ENCODE measurements at places on chromosomes 1 and 21. TPM values are rescaled to one million over a fixed set of nuclear protein-coding genes. Genes with fewer than 3 reads are reported as not detected.

DNA sequence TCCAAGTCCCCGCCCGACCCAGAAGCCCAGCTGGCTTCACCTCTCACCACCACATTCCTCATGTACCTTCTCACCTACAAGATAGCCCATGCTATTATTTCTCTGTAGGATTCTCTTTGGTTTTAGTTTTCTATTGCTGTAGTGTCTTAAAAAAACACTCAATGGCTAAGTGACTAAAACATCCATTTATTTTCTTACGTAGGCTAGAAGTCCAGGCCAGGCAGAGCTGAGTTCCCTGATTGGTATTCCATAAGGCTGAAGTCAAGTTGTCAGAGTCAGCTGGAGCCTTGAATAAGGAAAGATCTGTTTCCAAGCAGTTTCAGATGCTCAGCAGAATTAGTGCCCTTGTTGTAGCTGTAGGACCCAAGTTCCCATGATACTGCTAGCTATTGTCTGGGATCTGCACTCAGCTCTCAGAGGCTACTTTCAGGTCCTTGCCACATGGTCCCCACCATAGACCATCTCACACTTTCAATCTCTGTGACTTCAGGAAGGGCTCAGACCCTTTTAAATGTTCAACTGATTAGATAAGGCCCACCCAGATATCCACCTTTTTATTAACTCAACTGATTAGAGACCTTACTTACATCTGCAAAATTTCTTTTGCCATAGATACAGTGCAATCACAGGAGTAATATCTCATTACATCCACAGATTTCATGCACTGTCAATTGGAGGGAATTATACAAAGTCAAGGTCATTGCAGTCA is 371.0 kb downstream of the TGFB2 start:
- DNase-seq: no peak

GRCh38 chr1:47984175-47984789 is 12.9 kb downstream of the TRABD2B start:
- DNase-seq: no peak

- peak; percentile 62 for DNase-seq
Measured at GRCh38 chr1:62508187-62508758, 71.4 kb downstream of the USP1 start.

DNA sequence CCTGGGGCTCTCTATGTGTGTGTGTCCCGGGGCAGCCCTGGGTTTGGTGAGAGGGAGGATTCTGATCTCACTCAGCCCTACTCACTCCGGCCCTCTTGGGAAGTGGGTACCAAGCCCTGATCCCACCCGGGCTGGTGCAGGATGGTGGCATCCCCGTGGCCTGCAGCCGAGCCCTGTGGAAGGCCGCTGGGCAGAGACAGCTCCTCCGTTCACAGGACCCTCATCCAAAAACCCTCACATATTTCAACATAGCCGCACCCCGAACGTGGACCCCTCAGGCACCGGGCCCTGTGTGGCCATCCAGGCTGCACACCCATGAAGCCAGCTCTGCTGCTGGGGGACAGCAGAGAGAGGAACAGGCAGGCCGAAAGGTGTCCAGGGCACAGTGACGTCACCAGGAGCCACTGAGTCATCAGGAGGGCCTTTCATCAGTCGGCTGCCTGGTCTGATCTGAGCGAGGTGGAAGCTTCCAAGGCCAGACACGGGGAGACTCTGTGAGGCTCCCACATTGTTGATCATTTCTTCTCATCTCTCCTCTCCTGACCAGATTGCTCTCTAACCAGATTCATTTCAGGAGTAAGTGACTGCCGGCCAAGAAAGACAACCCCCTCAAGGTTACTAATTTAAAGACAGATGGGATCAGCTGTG is 16.2 kb upstream of the GPR157 start:
- peak; percentile 50 for DNase-seq

GRCh38 chr1:54335011-54335754 is 71.0 kb downstream of the SSBP3 start:
- no peak for DNase-seq

- DNase-seq: no peak
Measured at GRCh38 chr1:6143395-6143794, 36.7 kb downstream of the CHD5 start.

DNA sequence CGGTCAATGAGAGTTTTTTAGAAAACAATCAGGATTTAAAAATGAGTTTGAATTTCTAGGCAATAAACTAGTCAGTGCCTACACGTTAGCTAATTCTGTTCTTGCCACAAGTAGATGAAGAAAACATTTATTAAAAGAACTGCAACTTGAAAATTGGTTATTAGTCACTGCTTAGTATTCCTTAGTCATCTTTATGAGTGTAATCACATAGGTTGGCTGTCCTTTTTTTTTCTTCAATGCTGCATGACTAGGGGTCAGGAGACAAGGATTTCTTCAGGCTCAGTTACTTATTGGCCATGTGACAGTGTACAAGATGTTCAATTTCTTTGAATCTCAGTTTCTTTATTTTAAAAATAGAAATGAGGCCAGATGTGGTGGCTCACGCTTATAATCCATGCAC is 17.1 kb downstream of the SOAT1 start:
- DNase-seq: no peak

DNA sequence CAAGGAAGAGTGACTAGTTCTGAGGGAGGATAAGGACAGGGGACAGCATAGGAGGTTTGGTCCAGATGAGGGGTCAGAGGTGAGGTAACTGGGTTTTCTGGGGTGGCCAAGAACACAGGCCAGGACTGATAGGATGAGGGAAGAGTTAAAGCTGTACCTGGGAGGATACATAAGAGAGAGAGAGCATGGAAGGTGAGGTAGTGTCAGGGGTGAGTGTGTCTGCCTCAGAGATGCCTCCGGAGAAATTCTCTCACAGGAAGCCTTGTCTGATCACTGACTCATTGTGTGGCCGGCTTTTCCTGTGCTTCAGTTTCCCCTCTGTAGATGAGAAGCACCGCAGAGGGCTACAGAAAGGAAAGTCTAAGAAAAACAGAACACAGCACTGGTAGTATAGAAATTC is 40.2 kb downstream of the FASLG start:
- DNase-seq: no peak

GRCh38 chr21:18529254-18529653 is 125.7 kb upstream of the TMPRSS15 start:
- DNase-seq: no peak

DNA sequence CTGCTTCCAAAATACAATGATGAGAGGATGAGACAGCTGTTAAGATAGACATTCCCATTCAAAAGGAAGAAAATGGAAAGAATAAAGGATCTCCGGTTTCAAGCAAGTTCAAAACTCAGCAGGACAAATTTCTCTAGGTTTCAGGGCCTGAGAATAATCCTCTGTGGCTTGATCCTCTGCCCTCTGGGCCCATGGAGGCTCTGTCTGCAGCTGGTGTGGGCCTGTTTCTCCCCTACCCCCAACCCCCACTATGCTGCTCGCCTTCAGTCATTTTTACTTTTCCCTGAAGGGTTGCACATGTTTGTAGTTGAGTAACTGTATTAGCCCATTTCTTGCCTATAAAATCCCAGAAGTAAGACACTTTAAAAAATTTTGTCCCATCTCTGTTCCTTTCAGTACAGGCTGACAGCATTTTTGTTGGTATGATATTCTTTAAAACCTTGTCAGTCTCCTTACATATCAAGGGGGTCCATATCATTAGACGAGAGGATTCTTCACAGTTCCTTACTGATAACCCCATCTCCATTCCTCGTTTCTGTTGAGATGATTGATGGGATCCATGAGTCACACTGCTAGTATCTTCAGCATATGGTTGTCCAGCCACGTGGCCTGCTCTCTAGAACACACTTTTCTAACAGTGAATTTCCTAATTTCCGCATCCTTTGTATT is 10.5 kb downstream of the ZMYM4 start:
- no peak for DNase-seq

- DNase-seq: no peak
Measured at GRCh38 chr1:11098931-11099309, 749 bp downstream of the EXOSC10 start.

DNA sequence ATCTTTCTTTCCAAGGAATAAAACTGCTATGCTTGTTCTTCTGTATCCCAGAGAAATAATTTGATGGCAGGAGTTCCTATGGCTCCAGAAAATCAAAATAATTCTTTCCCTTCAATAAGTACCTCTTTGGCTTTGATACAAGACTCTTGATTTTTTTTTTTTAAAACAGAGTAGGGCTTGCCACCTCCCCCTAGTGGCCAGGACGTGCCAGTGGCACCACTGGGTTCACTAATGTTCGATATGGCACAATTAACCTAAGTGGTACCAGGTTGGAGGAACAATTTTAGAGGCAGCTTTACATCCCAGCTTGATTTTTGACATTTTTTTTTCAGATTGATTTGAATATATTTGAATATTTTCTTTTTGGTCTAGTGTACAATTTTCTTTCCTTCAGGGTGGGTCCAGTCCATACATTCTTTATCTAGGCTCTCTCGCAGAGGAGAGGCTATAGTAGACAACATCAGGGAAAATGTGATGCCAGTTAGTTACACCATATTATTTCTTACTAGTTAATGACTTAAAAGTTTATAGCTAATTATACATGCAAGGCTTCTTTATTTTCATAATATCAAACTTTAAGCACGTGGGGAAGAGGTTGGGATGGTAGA is 330.9 kb downstream of the S1PR1 start:
- peak; percentile 55 for DNase-seq

DNA sequence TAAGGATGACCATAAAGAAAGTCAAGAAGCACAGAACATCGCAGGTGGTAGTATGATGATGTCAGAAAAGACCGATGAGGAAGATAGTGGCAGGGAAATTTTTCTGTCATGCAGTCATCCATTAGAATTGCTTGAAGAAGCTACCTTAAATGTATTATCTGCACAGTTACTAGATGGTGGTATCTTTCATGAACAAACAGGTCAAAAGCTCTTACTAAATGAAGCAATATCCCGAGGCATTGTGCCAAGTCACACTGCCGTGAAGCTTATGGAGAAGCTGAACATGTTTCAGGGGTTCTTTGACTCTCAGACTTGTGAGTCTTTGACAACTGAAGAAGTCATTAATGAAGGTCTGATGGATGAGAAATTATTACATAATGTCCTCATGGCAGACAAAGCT is 128.8 kb downstream of the MACF1 start:
- DNase-seq: no peak

DNA sequence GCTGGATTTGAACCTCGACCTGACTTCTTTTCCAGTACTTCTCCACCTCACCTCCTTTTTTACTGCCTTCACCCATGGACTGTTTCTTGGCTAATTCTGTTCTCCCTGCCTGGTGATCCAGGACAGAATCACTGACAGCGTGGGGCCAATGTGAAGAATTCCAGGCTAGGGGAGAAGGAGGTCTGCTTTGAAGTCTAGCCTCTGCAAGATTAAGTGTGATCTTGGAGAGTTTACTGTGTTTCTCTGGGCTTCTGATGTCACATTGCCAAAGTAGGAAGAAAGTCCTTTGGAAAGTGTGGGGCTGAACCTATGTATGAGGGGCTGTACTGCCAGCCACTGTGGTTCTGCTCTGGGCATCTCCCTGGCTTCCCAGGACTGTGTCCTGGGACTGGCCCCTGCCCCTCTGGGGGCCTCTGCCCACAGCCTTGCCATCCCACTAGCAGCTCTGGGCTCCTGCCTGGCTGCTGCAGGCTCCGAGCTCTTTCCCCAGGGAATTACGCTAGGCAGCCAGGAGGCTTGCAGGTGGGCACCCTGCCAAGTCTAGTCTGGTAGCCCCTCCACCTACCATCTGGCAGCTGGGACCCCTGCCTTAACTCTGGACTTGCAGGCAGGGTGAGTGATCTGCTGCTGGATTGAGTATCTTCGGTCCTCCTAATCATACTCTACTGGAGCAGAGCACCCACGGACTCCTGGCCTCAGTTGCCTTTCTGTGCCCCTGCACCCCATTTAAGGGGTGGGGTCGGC is 52.2 kb downstream of the YARS1 start:
- no peak for DNase-seq

GRCh38 chr21:33380483-33380998 is 22.7 kb upstream of the IFNGR2 start:
- DNase-seq: peak; percentile 84

- no peak for DNase-seq
Measured at GRCh38 chr1:219027146-219027673, 146.5 kb upstream of the LYPLAL1 start.

DNA sequence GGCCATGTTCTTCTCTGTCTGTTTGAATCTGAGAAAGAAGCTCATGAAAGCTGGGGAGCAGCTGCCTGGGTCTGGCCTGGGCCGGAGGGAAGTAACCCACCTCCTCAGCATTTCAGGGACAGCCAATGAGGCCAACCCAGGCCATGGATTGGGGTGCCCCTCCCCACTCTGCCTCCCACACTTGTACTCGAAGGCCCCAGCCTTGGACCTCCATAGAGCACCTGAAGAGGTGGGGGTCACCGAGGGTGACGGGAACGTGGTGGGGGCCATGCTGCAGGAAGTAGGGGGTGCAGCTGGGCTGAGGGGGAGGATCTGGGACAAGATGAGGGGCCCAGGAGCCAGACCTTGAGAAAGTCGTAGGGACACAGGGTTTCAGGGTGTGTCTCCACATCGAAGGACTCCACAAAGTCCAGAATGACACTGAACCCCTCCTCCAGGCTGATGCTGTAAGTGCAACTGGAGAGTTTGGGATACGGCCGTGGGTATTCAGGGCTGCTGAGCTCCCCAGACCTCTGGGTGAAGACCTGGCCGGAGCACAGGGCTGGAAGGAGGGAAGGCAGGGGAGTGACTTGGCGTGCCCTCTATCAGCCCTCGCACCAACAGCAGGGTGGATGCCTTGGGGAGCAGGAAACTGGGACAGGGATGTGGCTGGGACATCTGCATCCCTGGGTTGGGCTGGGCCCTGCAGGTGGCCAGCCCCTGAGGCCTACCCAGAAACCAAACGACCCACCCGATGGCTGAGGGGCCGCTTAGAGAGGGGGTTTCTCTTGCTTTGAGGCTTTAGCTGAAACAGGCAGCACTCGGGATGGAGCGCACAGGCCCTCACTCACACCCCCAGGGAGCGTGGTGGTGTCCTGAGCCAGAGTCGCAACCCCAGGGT is 3.8 kb downstream of the MASP2 start:
- no peak for DNase-seq

DNA sequence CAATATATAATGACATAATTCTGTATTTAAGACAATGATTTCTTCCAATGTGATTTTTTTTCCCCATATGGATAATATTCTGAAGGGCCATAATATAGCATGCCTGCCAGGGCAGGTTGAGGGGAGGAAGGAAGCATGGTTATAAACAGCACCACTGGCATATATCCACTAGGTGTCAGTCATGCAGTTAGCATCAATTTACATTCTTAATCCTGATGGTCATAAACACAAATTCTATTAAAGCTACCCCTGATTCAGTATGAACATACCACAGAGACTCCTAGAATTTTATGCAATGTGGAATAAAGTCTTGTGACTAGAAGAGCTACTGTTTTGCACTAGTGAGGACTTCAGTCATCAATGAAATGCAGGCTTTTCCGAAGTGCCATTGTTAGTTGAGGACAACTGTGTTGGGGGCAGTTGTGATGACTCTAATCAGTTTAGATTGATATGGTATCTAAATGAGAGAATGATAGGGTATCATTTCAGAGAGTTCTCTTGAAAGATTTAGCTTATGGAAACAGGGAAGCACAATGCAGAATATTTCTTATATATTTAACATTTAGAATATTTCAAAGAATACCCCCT is 342.7 kb upstream of the NR5A2 start:
- DNase-seq: peak; percentile 88

GRCh38 chr21:39000496-39000895 is 182.8 kb downstream of the PSMG1 start:
- no peak for DNase-seq

- no peak for DNase-seq
Measured at GRCh38 chr21:45864436-45864835, 117.1 kb upstream of the COL6A1 start.

The SLC44A3 gene
- 15.6 TPM for total RNA-seq

The PRDM15 gene
- 6.2 TPM for total RNA-seq

The ALX3 gene
- not detected for total RNA-seq

The ATP6V1G3 gene
- not detected for total RNA-seq

The OR2T29 gene
- total RNA-seq: not detected

The TRAF5 gene
- total RNA-seq: 10.5 TPM

The LAD1 gene
- 238 TPM for total RNA-seq
